Activated CD4-positive, alpha-beta memory T cell treated with anti-CD3 and anti-CD28 coated beads, Interleukin-2, amount 10 ng/mL, durations not matched to agents 7 days and 5 days (primary cell): ENCODE measurements at places on chromosomes 5 and 9. TPM values are rescaled to one million over a fixed set of nuclear protein-coding genes. Genes with fewer than 3 reads are reported as not detected.

Gene ANKRD20A1
- 3.6 TPM for total RNA-seq

Gene TAF1L
- total RNA-seq = not detected

Gene MCC
- 10.4 TPM for total RNA-seq

Gene SURF1
- total RNA-seq = 33.8 TPM

Gene SEMA6A
- not detected for total RNA-seq

Gene SPATA31C1
- total RNA-seq = not detected

Gene ANKRD33B
- 9.5 TPM for total RNA-seq

Gene SPAAR
- total RNA-seq = not detected

Gene PCDHB2
- 0.20 TPM for total RNA-seq

Gene PRRC2B
- total RNA-seq = 190 TPM

Gene FAXDC2
- total RNA-seq = not detected

Gene NLN
- total RNA-seq = 7.6 TPM
